H9 (cell line): ENCODE measurements at places on chromosomes 5 and 9.

GRCh38 chr9:75142202-75142601 lies 53.9 kb downstream of the OSTF1 start:
- DNase-seq: no peak

- no peak for DNase-seq
Measured at GRCh38 chr5:164353155-164353554, 847.7 kb downstream of the MAT2B start.

GRCh38 chr5:165014439-165014838 lies 1509.0 kb downstream of the MAT2B start:
- DNase-seq: no peak

- no peak for DNase-seq
Measured at GRCh38 chr5:172336676-172337285, 53.2 kb upstream of the UBTD2 start.

DNA sequence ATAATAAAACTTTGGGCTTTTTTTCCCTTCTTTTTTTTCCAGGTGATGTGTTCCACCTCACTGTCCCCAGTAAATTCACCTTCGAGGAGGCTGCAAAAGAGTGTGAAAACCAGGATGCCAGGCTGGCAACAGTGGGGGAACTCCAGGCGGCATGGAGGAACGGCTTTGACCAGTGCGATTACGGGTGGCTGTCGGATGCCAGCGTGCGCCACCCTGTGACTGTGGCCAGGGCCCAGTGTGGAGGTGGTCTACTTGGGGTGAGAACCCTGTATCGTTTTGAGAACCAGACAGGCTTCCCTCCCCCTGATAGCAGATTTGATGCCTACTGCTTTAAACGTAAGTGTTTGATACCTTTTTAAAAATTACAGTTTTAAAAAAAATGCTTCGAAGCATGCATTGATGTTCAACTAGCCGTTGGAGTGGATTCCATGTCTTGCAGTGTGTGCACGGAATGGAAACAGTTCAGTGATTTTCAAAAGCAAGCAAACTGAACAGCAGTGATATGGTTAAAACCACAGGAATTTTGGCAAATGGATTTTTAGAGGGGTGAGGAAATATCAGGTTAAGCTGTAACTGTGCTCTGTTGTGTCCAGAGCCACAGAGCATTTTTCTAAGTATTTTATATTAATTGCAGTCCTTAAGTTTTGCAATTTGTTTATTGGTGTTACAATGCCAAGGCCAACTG lies 40.7 kb downstream of the VCAN start:
- no peak for DNase-seq

DNA sequence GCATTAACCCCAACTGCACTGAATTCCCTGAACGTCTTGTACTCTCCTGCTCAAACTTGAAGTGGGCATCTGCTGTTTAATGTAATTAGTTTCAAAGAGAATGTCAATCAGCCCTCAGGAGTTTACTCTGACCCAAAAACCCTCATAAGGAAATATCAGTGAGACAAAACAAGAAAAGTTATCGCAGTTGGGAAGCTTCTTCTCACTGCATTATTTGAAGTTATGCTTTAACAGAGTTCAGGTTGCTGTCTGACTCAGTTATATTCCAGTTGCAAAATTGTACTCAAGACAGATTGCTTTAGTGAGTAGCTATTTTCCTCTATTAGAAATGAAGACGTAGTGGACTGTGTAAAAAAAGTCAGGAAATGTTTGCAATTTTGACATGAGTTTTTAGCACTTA lies 52.1 kb downstream of the PPIC start:
- no peak for DNase-seq

DNA sequence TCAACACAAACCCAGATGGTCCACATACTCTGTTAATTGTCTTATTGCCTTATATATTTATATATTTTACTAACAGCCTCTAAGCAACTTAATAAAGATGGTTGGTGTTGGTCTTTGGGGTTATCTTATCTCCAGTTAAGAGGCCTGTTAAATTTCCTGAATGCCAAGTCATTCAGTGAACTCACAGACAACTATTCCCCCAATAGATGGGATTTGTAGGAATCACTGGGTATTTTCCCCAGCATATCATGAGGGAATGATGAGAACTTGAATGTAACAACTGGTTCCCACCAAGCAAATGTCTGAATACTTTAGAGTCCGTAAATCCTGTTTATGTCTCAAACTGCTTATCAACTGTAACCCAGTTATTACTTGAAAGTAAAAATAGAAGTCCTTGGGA lies 42.7 kb upstream of the RETREG1 start:
- no peak for DNase-seq

- DNase-seq: no peak
Measured at GRCh38 chr5:119897537-119898370, 268.4 kb downstream of the FAM170A start.

DNA sequence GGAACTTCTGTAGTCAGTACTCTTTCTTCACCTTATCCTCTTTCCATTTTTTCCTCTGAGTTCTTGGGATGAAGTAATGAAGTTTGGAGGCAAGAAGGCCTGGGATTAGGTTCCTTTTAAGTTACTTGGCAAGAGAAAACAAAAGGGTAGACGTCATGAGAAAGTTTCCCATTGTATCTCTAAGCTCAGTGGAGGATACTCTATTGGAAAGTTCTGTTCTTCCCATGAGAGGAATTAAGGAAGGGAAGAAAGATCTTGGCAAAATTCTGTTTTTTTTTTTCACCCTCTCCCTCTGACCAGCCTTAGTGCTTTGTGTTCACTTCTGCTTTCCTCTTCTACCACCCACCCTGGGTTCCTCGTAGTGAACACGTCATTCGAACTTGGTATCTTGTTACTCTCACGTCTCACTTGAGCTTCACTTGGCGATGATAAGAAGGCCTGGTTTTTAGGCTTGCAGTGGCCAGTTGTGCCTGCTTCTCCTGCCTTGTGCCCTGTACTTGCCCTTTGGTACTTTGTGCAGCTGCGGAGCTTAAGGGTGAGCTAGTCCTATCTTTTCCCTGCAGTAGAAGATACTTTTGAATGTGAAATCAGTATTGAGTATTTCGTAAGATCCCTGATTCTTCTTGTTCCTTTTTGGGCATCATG lies 67.0 kb downstream of the ARHGAP26 start:
- DNase-seq: no peak

DNA sequence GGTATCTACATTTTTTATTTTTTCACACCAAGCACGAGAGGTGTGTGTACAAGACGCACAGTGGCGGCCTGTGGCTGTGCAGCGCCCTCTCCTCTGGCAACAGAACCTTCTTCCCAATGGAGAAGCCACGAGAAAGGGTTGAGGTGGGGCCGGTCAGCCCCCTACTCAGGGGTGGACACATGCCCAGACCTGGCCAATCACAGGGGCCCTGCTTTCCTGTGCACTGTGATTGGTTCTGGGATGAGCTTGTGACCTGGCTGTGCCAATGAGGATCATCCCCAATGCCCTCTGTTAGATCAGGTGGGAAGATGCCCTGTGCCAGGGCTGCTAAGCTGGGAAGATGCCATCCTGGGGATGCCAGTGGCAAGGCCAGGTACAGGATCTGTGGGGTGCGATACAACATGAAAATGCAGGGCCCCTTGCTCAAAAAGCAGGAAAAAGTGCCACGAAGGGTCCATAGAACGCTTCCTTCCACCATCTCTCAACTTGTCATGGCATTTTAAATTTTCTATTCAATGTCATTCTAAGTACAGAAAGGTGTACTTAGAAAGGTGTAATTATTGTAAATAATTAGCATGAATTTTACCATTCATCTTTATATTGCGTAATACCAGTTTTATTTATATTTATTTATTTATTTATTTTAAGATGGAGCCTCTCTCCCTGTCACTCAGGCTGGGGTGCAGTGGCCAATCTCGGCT lies 15.4 kb downstream of the IER5L start:
- DNase-seq: no peak
